Esophagus squamous epithelium (tissue), 5 donors: ENCODE measurements at places on chromosomes 16 and 17. TPM values are rescaled to one million over a fixed set of nuclear protein-coding genes. Genes with fewer than 3 reads are reported as not detected.

- DNase-seq: no peak
Observed at GRCh38 chr17:41824086-41824485, 11.3 kb downstream of the FKBP10 start.

Gene LGALS9
- 20.5 TPM for total RNA-seq

Gene SKAP1
- total RNA-seq: 0.83 TPM

Gene RASD1
- 8.4 TPM for total RNA-seq
